ENCODE measurements at places on chromosomes 5 and 9. TPM values are rescaled to one million over a fixed set of nuclear protein-coding genes. Genes with fewer than 3 reads are reported as not detected.

KCNN2 gene
- 0.17 TPM for total RNA-seq

DNA sequence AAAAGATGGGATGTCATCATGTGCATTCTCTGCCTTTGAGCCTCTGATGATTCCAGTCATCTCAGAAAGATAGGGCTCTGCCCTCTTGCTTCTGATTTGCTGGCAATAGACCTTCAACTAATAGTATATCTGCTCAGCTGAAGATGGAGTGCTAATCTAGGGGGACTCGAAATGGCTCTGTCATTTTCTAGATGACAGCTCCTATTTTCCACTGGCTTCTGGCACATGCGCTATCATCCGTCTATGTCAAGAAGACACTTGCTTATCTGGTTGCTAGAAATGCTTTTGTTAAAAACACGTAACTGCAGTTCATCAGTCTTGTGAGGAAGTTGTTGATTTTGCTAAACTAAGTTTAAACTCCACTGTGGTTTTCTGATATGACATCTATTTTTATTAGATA lies 265.5 kb upstream of the ZNF608 start:
- no peak for DNase-seq

DNA sequence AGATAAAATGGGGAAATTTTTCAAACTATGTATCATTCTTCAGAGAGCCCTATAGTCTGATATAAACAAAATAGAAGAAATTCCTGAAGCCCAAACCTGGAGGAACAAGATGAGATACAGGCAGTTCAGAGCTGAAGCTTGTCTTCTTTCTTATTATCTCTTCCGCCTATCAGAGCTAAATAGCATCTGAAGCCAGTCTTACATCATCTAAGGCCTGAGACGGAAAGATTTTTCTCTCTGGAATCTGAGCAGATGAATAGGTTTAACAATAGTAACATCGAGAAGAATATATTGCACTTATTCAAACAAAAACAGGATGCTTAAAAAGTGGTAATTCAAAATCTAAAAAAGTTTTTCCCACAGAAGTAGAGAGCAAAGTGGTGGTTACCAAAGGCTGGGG lies 59.8 kb downstream of the LPAR1 start:
- no peak for DNase-seq

MZB1 gene
- total RNA-seq, result not detected

DNA sequence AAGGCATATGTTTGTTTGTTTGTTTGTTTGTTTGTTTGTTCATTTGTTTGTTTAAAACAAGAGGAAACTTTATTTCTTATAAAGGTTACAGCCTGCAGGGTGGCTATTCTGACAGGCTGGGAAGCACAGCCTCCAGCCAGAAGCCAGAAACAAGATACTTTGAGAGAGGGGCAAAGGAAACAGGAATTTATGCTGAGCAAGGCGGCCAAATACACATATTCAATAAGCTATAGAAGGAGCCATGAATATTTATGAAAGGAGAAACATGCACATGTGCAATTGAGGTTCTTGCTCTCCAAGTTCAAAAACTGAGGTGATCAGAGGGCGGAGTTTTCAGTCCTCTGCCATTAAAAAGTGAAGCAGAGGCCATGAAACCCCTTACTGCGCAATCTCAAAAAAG lies 19.6 kb downstream of the KLHL3 start:
- no peak for DNase-seq

MEIKIN gene
- total RNA-seq, result not detected

- no peak for DNase-seq
These were observed 13.4 kb downstream of the PWWP2A start for GRCh38 chr5:160105686-160106360.

DNA sequence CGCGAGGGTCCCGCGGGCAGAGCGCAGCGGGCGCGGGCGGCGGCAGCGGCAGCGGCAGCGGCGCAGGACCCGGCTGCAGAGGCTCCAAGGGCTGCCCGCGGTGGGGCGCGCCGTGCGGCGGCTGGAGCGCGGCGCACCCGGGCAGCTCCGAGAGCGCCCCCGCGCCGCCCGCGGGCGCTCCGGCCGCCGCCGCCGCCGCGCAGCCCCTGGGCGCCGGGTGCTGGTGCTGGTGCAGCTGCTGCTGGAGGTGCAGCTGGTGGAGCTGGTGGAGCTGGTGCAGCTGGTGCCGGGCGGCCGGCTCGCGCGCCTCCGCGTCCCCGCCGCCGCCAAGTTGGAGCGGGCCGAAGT lies 644 bp downstream of the IER5L start:
- DNase-seq, result no peak

All from lower leg skin (tissue), 4 donors.